Umbilical cord (tissue), 2 donors: ENCODE measurements at places on chromosomes 1 and 21. TPM values are rescaled to one million over a fixed set of nuclear protein-coding genes. Genes with fewer than 3 reads are reported as not detected.

Gene IGFN1
- not detected for total RNA-seq

Gene AMY2A
- 26.2 TPM for total RNA-seq

GRCh38 chr1:224149709-224150108, 33.3 kb upstream of the DEGS1 start:
- DNase-seq: no peak

- DNase-seq: peak; percentile 74
These were observed 268.1 kb downstream of the DNM3 start for GRCh38 chr1:172109359-172109758.

- DNase-seq: peak; percentile 60
These were observed 5.3 kb upstream of the MOB3C start for GRCh38 chr1:46621930-46622329.

- DNase-seq: peak; percentile 89
These were observed 1.5 kb downstream of the TRIM62 start for GRCh38 chr1:33180226-33180910.

DNA sequence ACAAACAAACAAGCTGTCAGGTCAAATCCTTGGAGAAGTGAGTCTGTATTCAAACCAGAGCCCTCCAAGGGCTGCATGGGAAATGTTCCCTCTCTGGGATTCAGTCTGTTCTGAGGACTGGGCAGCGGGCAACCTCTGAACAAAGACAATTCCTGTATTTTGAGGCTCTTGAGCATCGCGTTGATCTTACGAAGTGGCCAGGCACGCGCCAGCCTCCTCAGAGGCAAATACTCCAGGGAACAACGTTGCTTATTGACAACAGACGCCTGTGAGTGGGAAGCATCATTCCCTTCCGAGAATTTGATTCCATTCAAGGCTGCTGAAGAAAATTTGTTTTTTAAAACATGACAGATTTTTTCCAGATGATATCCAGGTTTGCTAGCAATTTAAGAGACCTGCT, 20.0 kb upstream of the TACSTD2 start:
- DNase-seq: no peak

GRCh38 chr1:171985639-171986038, 144.3 kb downstream of the DNM3 start:
- no peak for DNase-seq

DNA sequence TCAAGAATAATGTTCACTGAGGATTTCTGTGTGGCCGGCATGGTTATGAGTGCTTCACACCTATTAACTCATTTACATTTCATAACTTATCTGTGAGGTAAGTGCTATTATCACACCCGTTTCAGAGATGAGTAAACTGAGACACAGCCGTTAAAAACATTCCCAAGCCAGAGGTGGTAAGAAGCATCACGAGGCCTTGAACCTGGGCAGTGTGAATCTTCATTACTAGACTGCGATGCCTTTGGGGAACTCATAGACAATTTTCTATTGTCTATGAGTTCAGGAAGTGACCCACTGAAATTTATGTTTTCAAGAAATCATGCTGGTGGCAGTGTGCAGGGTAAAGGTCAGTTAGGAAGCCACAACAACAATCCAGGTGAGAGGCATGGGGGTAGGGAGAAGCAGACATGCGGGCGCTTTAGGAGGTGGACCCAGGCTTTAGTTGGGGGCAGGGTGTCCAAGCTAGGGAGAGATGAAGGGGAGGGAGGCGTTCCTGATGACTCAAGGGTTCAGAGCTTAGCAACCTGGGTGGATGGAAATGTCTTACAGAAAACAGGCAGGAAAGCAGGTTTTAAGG, 14.5 kb downstream of the GNG12 start:
- no peak for DNase-seq

DNA sequence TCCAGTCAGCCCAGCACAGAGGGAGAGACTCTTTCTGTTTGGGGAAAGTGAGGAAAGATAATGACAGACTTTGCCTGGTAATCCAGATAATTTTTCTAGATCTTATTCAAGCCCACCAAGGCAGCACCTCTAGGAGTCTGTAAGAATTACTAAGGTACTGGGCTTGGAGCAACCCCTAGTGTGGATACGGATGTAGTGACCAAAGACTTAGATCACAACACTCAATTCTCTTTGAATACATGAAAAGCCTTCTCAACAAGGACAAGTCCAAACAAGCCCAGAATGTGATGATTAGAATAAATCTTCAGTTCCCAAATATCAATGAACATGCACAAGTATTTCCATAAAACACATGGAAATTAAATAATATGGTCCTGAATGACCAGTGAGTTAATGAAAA, 206.9 kb downstream of the MRPL39 start:
- DNase-seq: no peak

DNA sequence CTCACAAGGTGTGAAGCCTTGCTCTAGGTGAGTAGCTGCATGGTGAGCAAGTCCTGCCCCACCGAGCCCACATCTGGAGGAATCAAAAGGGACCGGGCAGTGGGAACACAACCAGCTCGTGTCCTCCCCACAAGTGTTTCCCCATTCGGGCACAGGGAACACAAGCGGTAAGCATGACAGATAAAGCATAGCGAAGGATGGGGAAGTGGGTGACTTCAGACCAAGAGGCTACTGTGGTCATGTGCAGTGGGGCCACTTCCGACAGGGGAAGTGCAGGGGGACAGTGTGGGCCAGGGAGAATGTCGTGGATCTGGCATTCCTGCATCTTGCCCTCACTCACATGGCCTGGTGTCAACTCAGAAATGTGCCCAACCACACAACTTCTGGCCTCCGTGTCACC, 306.2 kb downstream of the FAM72C start:
- no peak for DNase-seq
